ENCODE measurements at places on chromosomes 7 and 10. TPM values are rescaled to one million over a fixed set of nuclear protein-coding genes. Genes with fewer than 3 reads are reported as not detected.

DNA sequence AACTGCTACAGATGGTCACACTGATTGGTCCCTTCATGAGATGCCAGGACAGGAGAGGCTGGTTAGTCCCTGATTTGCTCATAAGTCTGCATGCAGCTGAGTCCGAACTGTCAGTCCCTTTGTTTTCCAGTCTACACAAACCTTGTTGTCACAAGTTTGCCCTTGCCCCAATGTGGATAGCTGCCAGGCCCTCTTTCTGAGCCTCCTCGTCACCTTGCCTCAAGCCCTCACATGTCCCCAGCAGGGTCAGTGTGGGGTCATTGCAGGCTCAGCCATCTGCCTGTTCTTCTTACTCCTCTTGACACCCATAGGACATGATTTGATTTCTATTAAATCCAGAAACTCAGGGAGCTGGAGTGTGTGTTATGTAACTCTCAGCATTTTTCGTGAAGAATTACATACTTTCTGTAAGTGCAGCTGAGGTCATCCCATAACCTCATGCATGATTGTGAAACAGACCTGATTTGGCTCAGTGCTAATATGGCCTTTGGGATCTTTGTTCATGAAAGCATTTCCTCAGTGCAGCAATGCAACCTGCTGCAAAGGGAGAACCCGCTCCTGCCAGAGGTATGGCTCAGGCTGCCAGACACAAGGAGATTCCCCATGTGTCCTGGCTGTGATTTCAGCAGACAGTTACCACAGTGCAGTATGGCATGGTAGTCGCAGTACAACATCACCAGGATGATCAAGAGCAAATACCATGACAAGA, 70.0 kb upstream of the ZMIZ2 start:
- H3K4me1 ChIP-seq, result no peaks in the 10 kb centered on the region
- H3K36me3 ChIP-seq, result peaks cover 6% of the 10 kb centered on the region
- peak overlapping the region; percentile 55 for H3K27ac ChIP-seq
- peak; percentile 5 for DNase-seq
- H3K4me3 ChIP-seq, result no peak overlapping the region

The SPDYE2B gene
- total RNA-seq, result not detected

GRCh38 chr7:101804967-101805366, 12.5 kb upstream of the CUX1 start:
- no peak overlapping the region for H3K27ac ChIP-seq
- H3K4me1 ChIP-seq, result no peaks in the 10 kb centered on the region
- H3K36me3 ChIP-seq, result no peaks in the 10 kb centered on the region
- no peaks in the 10 kb centered on the region for H3K27me3 ChIP-seq

The CABCOCO1 gene
- total RNA-seq, result not detected

DNA sequence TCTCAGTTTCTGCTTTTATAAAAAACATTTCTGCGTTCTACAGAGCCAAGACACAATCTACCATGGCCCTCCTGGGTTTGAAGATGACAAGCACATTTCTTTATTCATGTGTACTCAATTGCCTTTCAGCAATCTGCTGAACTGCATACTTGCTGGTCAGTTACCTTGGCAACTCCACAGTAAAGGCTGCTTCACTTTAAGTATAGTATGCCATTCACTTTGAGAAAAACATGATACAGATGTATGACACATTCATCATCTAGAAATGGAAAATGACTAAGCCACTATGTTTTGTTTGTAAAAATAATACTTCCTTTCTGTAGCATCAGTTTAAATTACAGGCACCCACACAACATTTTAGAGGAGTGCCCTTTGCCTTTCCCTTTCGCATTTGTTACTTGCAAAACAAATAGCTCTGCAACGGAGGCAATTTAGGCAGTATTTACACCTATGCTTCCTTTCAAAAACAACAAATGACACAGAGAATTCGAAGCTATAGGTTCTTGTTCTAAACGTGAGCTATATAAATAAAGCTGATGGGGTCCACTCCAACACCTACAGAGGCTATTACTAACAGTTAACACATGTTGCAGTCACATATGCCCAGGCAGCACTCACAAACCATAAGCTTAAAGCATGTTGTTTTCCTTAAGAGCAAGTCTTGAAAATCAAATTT, 23.5 kb downstream of the SGCE start:
- no peak for DNase-seq
- H3K27me3 ChIP-seq, result no peaks in the 10 kb centered on the region
- H3K36me3 ChIP-seq, result no peaks in the 10 kb centered on the region
- no peak overlapping the region for H3K27ac ChIP-seq
- no peak overlapping the region for H3K4me3 ChIP-seq

The FOXI2 gene
- total RNA-seq, result not detected

DNA sequence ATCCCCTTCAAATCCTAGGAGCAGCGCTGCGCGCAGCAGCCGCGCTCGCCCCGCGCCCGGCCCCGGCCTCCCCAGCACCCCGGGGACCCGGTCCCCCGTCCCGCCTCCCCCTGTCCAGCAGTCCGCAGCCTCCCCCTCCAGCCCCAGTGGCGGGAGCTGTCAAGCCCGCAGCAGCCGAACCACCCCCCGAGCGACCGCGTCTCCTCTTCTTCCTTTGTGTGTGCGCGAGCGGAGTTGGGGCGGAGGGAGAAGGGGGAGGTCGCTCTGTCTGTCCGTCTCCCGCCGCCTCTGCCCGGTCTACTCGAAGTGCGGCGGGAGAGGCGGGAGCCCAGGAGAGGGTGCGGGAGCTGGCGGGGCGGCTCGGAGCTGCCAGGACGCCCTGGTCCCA, 375 bp upstream of the CHN2 start:
- peak overlapping the region; percentile 91 for H3K4me3 ChIP-seq
- no peaks in the 10 kb centered on the region for H3K36me3 ChIP-seq
- peaks cover 35% of the 10 kb centered on the region for H3K4me1 ChIP-seq
- no peaks in the 10 kb centered on the region for H3K27me3 ChIP-seq

The ELAPOR2 gene
- total RNA-seq, result 4.6 TPM

DNA sequence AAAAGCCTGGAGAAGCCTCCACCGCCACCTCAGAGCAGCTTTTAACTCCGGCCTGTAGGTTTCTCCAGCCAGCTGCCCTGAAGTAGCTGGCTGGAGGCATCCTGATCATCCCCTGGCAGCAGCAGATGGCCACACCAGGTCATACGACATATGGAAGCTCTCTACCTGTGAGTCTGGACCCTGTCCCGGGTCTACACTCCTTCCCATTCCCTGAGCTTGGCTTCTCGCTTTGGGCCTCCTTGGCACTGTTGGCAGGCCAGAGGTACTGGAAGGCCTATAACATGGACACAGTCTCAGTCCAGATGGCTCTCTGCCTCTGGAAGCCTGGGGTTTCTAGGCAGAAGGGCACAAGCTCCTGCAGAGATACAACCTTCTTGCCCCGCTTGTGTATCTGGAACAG, 43.5 kb upstream of the TRIM8 start:
- H3K4me3 ChIP-seq, result no peak overlapping the region
- peaks cover 36% of the 10 kb centered on the region for H3K4me1 ChIP-seq
- H3K27ac ChIP-seq, result no peak overlapping the region
- no peaks in the 10 kb centered on the region for H3K27me3 ChIP-seq

DNA sequence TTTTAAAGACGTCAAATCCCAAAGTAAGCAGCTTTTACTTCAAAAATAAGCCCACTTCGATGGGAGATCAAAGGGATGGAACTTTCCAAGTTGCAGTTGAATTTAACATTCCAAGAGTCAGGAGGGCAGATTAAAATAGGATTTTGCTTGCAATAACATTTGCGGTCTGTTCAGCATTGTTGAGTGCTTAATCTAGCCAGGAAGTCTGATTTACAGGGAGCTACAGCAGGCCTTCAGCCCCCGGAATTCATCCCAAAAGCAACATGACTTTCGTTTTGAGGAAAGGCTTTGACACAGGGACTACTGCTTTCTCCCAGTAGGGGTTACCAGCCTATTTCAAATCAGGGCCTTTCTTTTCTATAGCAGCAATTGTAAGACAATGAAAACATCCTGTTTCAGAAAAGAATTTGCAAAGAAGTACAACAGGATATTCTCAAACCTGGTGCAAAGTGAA, 279.6 kb upstream of the PITRM1 start:
- peaks cover 9% of the 10 kb centered on the region for H3K4me1 ChIP-seq
- no peak overlapping the region for H3K27ac ChIP-seq
- no peak overlapping the region for H3K4me3 ChIP-seq
- DNase-seq, result no peak
- H3K27me3 ChIP-seq, result no peaks in the 10 kb centered on the region

GRCh38 chr7:154794147-154794780, 208.7 kb downstream of the PAXIP1 start:
- no peak overlapping the region for H3K4me3 ChIP-seq
- H3K36me3 ChIP-seq, result no peaks in the 10 kb centered on the region
- no peaks in the 10 kb centered on the region for H3K4me1 ChIP-seq
- H3K27me3 ChIP-seq, result no peaks in the 10 kb centered on the region

The CNPY1 gene
- total RNA-seq, result not detected

DNA sequence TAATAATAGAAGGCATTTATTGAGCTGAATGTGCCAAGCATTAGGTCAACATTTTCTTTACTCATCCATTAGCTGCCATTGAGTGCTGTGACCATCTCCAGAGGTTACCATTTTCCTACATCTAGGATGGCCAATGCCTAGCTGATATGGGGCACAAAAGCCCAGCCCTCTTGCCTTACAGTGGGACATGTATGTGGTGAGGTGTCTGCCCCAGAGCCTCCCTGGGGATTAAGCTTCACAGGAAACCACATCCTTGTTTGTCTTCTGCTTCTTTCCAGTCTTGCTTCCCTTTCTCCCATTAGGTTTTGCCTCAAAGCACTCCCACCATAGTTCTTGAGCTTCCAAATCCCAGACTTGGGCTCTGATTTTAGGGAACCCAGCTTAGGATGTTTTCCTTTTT, 258.7 kb downstream of the SORCS3 start:
- DNase-seq, result no peak
- no peaks in the 10 kb centered on the region for H3K4me1 ChIP-seq
- no peaks in the 10 kb centered on the region for H3K27me3 ChIP-seq
- H3K4me3 ChIP-seq, result no peak overlapping the region

DNA sequence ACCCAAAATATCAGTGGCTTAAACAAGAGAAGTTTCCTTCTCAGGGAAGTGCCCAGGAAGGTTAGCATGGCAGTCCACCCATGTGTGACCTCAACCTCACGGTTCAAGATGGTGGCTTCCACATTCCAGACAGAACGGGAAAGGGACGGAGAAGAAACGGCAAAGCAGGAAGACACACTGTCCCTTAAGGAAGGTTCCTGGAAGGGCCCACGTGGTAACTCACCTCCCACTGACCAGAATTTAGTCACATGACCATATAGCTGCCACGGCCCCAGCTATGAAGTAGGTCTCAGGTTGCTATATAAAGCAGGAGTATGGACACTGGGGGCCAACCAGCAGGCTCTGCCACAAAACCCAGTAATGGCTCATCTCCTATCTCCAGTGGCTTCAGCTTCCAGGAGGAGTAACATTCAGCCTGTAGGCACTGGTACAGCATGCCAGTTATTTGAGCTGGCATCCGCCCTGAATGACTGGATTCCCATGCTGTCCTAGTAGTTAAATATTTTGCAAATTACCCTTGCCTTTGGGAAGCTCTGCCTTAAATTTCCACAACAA, 278.5 kb upstream of the KLF14 start:
- H3K27me3 ChIP-seq, result no peaks in the 10 kb centered on the region
- H3K4me3 ChIP-seq, result no peak overlapping the region
- no peak overlapping the region for H3K27ac ChIP-seq
- no peaks in the 10 kb centered on the region for H3K36me3 ChIP-seq
- DNase-seq, result no peak
- peaks cover 6% of the 10 kb centered on the region for H3K4me1 ChIP-seq

The PRSS37 gene
- not detected for total RNA-seq

DNA sequence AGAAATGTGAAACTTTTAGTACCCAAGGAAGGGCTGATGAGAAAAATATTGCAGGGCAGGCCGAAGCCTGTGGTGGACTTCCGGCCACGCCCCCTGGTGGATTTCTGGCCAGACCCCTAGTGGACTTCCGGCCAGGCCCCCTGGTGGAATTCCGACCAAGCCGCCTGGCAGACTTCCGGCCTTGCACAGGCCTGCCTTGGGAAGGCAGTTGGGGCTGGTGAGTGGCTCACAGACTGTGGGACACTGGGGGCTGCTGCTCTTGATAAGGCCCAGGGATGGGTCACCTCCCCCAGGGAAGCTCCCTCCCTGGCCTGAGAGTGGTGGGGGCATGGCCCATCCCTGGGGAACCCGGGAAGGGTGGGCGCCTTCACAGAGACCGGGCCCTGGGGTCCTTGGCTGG, 116.4 kb upstream of the MKI67 start:
- H3K27ac ChIP-seq, result no peak overlapping the region
- no peak overlapping the region for H3K4me3 ChIP-seq
- no peaks in the 10 kb centered on the region for H3K4me1 ChIP-seq
- peak; percentile 24 for DNase-seq

The MMRN2 gene
- total RNA-seq, result 0.21 TPM

The RPEL1 gene
- total RNA-seq, result not detected

DNA sequence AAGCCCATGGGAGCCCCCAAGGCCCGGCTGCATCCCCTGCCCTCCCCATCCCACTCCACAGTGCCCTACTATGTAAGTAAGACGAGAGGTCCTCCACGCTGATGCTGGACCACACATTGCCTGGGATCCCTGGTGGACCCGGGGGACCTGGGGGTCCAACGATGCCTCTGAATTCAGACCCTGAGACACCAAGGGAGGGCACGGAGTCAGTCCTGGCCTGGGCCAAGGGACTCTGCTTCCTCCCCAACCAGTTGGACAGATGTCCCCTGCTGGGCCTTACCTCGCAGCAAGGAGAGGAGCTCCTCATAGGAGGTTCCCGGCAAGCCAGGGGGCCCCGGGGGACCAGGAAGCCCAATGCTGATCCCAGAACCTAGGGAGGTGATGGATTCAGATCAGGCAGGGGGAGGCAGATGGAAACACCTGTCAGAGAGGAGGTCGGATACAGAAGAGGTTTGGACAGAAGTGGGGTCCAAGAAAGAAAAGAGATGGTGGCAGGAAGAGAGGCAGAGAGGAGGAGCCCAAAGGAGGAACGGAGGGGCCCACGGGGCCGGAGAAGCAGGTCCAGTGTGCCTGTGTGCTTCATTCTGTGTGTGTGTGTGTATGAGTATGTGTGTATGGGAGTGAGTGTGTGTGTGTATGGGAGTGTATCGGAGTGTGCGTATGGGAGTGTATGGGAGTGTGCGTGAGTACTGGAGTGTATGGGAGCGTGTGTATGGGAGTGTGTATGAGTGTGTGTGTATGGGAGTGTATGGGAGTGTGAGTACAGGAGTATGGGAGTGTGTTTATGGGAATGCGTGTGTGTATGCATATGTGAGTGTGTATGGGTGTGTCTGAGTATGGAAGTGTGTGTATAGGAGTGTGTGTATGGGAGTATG, 50.2 kb downstream of the COL17A1 start:
- DNase-seq, result no peak
- H3K4me1 ChIP-seq, result no peaks in the 10 kb centered on the region
- H3K4me3 ChIP-seq, result no peak overlapping the region
- no peaks in the 10 kb centered on the region for H3K27me3 ChIP-seq

DNA sequence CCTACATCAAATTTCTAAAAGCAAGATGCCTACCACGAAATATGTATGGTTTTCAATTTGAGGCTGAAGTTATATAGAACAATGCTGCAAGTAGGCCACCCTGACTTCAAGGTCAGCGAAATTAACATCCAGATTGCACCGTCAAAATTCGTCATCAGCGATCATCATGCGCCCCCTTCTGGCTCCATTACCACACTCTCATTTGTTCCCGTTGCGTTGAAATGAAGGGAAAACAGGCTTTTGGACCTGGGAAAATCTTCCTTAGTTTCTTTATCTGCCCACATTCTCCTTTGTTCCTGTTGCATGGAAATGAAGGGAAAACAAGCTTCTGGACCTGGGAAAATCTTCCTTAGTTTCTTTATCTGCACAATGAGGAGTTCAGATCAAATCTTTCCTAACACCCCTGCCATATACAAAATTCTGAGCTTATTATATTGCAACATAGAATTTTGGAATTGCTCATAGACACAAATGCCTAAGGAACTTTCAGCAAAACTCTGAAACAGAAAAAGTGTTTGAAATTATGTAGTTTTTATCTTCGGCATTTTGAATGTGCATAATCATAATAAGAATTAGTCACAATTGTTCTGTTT, 98.2 kb upstream of the PRKCQ start:
- H3K27ac ChIP-seq, result no peak overlapping the region
- no peak overlapping the region for H3K4me3 ChIP-seq
- no peaks in the 10 kb centered on the region for H3K36me3 ChIP-seq
- no peaks in the 10 kb centered on the region for H3K4me1 ChIP-seq
- DNase-seq, result peak; percentile 66
- H3K27me3 ChIP-seq, result no peaks in the 10 kb centered on the region
